ENCODE measurements at places on chromosomes 11 and 22.

DNA sequence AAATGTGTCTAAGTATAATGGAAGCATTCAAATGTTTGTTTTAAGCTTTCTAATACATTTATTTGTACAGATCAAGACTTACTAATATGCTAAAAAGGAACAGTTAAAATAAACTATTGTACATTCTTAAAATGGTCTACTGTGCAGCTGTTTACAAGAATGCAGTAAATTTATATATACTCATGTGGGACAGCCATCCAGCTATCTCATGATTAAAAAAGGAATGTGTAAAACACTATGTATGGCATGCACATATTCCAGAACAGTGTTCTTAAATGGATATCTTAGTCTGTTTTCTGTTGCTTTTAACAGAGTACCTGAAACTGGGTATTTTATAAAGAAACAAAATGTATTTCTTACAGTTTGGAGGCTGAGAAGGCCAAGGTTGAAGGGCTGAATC, 30.2 kb upstream of the CSTF3 start:
- DNase-seq: no peak

- DNase-seq: no peak
Measured at GRCh38 chr11:17287058-17287457, 10.5 kb downstream of the NUCB2 start.

GRCh38 chr11:123479048-123479837, 49.2 kb downstream of the GRAMD1B start:
- no peak for DNase-seq

GRCh38 chr11:12007769-12008737, at the start of gene DKK3:
Gene DKK3, minus strand, starts transcription at chr11:12008626. Its CDS starts 44 bp downstream, at chr11:12008582.
- DNase-seq: no peak

DNA sequence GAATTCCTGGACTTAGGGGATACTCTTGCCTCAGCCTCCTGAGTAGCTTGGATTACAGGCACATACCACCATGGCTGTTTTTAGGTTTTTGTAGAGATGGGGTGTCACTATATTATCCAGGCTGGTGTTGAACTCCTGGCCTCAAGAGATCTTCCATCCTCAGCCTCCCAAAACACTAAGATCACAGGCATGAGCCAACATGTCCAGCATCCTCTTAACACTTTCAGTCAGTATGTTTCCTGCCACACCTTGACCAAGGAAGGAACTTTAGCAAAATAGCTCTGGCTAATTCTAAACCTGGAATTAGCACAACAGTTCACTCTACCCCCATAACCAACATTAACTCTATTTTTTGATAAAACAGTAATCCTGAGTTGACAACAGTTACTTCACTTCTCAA, 27.2 kb upstream of the DNAJB7 start:
- no peak for DNase-seq

DNA sequence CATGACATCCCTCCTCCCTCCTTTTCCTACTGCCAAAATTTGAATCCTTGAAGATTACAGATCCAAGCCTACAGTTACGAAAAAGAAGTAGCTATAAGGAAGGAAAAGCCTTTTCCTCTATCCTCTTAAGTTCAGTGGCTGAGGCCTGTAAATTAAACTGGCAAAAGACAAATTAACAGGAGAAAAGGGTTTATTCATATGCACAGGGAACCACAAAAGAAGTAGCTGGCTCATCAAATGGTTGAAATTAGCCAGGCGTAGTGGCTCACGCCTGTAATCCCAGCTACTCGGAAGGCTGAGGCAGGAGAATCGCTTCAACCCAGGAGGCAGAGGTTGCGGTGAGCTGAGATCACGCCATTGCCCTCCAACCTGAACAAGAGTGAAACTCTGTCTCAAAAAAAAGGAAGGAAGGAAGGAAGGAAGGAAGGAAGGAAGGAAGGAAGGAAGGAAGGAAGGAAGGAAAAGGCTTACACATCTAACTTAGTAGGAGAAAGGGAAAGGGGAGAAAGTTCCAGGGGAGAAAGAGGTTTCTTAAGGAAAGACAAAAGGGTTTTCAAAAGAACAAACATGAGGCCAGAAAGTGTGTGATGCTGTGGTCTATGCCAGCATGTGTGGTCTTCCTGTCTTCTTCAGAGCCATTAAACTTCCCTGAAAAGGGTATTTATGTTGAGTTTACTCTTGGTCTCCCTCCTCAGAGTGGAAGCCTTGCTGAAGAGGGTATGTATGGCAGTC, 5.1 kb upstream of the SMPD1 start:
- no peak for DNase-seq

- DNase-seq: no peak
Measured at GRCh38 chr11:42138454-42138853, 679.0 kb upstream of the LRRC4C start.

- no peak for DNase-seq
Measured at GRCh38 chr22:47691152-47691895, 928.9 kb downstream of the TBC1D22A start.

DNA sequence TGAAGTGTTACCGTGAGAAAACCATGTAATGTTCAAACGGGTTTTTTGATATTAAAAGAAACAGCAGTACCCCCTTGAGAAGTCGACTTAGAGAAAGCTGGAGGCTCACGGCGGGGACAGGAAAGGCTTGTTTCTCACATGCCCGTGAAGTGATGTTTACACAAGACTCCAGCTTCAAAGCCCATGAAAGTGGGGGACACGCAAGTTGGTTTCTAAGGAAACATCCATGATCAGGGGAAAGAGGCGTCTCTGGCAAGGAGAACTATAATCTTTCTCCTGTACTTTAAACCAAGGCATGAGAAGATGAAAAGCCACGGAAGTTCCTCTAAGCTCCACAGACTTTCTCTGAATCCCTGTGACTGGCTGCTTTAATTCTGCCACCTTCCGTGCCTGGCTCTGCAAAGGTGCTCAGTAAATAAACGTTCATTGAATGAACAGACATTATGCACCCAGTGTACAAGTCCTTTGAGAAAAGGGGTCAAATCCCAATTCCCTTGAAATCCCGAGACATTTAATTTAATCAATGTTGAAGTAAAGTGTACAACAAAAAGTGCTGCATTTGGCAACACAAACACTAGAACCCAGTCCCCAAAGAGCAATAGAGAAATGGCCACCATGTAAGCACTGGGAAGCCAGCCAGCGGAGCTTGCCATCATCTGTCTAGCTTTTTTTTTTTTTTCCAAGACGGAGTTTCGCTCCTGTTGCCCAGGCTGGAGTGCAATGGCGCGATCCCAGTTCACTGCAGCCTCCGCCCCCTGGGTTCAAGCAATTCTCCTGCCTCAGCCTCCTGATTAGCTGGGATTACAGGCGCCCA, 58.7 kb downstream of the AHNAK start:
- no peak for DNase-seq

DNA sequence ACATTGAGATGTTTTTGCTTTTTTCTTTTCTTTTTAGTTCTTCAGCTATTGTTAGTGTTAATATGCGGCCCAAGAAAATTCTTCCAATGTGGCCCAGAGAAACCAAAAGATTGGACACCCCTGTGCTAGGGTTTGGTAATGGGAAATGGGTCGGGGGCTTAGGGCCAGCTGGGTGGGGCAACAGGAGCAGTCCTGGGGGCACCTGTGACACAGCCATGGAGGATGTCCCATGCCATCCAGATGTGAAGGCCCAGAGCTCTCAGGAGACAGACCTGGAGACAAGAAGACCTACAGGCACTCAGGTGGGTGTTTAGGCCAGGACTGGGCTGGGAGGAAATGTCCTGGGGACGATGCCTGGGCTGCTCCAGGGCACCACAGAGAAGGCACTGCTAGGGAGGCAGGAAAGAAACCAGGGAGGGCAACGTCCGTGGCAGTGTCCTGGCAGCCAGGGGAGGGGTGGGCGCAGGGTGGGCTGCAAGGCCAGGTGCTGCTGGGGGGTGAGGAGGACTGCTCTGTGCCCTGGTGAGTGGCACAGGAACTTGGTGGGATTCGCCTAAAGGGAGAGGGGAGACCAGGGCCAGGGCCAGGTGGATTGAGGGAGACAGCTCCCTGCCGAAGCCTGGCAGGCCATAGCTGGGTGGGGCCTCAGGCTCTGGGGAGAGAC, 21.4 kb downstream of the RELT start:
- no peak for DNase-seq

- DNase-seq: no peak
Measured at GRCh38 chr11:102912482-102912830, 37.7 kb upstream of the MMP12 start.

DNA sequence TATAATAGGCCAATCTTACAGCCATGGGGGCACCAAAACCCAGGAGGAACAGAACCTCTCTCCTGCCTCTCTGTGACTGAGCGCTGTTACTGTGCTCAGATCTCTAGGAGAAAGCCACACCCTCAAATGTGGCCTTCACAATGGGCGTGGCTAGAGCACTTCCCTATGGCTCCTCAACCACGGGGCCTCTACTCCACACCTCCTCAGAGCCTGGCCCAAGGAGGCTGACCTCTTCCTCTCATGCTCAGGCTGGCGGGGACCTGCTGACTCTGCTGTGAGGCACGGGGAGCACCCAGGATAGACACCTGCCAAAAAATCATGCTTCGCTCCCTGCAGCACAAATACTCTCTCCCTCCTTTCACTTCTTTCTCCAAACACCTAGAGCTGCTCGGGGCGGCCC, 41.0 kb downstream of the C11orf58 start:
- DNase-seq: peak; percentile 41

DNA sequence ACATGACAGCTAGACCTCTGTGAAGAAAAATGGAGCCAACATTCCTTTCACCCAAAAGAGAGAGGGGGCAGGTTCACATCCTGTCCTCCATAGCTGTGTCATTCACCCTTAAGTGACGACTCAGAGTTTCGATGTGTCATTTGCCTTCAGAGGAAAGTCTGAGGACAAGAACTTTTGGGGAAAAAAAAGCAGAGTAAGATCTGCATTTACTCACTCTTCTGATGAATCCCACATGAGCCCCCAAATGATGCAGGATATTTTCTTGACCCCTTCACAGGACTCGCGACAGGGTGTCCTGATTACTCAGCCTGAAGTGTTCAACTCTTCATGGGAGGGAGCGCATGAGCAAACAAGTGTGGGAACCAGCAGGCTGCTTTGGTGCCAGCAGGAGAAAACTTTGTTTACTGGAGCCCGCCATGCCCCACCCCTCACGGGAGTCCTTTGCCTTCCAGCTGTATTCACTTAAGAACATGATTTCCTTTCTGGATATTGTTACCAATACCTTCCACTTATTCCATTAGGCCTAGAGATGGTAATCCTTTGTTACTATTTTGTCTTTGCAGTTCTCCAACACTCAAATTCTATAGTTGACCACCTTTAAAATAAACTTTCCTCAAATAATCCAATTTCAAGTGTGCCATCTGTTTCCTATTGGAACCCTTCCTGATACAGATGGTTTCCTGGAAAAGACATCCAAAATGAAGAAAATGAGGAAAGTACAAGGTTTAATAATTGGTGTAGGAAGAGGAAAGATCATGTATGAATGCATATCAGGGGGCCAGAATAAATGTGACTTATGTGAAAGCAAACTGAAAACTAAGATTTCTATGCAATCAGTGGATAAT, 729.8 kb downstream of the FAM181B start:
- peak; percentile 21 for DNase-seq

DNA sequence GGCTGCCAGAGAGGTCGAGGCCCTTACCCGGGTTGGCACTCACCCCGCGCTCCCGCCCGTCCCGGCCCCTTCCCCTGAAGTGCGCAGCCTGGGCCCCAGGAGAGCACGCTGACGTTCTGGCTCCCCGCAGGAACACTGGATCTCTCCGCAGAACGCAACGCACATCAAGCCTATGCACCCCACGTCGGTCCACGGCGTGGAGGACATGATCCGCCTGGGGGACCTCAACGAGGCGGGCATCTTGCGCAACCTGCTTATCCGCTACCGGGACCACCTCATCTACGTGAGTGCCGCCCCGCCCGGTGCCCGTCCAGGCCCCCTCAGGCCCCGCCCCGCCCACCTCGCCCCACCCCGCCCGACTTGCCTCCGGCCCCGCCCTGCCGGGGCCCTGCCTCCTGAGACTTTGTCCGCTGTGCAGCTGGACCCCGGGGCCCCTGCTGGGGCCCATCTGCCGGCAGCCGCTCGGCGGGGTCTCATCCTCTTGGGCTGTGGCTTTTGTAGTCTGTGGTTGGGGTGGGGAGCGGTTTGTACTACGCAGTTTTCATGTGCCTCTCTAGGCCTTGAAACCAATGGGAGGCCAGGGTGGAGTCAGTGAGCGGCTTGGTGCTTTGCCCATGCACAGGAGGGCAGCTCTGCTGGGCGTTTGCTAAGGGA, 19.7 kb downstream of the MYO7A start:
- peak; percentile 83 for DNase-seq

DNA sequence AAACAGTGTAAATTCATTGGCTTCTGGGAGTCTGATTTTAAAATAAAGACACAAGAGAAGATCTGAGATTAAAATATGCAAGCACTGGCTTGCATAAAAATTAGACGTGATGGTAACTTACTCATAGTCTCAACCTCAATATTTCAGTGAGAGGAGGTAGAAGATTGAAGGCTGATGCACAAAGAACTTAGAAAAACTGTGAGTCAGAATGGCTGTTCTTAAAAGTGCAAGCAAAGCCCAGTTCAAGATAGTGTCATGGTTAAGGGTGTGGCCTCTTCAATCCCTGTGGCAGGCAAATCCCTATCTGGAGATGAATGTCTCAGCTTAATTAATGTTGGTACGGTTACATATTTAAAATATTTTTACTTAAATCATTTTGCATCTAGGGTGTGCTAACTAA, 33.6 kb upstream of the FIBIN start:
- no peak for DNase-seq

DNA sequence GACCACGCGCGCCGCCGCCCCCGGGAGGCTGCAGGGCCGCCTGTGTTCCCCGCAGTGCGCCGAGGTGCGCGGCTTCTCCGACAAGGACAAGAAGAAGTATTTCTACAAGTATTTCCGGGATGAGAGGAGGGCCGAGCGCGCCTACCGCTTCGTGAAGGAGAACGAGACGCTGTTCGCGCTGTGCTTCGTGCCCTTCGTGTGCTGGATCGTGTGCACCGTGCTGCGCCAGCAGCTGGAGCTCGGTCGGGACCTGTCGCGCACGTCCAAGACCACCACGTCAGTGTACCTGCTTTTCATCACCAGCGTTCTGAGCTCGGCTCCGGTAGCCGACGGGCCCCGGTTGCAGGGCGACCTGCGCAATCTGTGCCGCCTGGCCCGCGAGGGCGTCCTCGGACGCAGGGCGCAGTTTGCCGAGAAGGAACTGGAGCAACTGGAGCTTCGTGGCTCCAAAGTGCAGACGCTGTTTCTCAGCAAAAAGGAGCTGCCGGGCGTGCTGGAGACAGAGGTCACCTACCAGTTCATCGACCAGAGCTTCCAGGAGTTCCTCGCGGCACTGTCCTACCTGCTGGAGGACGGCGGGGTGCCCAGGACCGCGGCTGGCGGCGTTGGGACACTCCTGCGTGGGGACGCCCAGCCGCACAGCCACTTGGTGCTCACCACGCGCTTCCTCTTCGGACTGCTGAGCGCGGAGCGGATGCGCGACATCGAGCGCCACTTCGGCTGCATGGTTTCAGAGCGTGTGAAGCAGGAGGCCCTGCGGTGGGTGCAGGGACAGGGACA, 2.7 kb downstream of the NLRP6 start:
- DNase-seq: no peak

GRCh38 chr11:41879214-41879613, 419.8 kb upstream of the LRRC4C start:
- no peak for DNase-seq

DNA sequence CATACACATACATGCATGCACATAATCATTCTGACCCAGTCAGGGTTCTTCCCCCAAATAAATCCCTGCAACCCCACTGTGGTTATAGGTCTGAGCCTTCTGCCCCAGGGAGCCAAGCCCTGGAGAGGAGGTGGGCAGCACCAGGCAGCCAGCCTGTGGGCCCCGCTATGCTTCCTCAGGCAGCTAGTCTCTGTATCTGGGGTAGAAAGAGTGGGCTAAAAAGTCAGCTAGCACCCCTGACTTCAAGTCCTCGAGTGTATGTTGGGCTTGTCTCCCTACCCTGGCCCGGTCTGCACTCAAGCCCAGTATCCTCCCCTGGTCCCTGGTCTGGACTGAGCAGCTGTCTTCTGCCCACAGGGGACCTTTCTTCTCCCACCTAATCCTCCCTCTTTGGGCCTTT, 28.0 kb downstream of the KCNQ1OT1 start:
- DNase-seq: no peak

Measured in NCI-H82 (cell line).